Myocyte (in vitro differentiated cells): ENCODE measurements at places on chromosomes 5 and 9.

- DNase-seq: no peak
These were observed 62.7 kb upstream of the ZNF354A start for GRCh38 chr5:178793151-178793550.

DNA sequence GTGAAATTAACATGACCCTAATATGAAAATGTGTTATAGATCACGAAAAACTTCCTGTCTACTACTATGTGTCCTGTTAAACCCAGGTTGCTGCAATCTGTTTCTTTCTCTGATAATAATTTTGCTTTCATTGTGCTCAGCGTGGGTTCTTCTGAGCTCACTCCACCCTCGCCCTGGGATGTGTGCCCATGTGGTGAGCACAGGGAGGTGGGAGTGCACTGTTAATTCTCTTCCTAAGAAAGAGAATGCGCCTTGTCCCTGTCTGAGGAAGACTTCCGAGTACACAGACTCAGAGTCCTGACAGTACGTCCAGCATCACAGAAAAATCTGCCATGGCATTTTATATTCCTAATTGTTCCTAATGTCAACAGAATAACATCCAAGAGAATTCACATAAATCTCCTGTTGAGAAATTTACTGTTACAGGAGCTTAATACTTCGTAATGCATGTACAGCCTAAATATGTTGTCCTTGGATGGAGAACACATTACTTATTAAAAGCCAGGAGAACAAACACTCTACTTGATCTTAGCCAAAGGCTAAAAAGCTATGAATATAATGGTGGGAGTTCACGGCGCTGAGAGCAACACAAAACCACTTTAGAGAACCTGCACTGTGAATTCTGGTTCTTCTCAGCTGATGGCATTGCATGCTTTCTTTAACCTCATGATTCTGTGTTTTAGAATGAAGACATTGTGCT is 102.6 kb downstream of the PDE4D start:
- no peak for DNase-seq

DNA sequence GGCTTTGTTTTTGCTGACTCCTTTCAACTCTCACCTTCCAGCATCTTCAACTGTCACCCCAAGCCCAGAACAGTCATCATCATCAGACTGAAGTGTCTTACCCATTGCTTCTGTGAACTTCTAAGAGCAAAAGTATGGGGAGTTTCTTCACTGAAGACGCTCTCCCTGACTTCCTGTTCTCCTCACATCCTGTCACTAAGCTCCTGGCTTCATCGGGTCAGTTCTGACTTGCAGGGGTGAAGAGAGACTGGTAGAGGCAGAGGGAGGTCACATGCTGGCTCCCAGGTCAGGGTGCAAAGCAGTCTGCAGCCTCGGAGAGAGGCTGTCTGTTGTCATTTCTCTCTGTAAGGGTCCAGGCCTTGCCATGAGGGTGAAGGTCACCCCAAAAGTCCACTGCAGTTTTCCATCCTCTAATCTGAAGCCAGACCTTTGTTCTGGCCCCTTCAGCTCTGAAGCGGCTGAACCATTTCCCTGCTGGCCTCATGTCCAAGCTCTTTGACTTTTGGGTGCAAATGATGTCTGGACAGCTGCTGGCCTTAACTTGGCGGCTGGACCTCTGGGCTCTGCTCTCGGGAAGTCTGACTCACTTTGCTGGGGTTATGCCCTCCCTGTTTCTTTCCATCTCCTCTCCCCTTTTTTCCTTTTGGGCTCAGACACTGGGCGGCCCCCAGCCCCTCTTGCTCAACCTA is 305.0 kb downstream of the RAB3C start:
- no peak for DNase-seq

- DNase-seq: no peak
These were observed 80.1 kb upstream of the TNFAIP8 start for GRCh38 chr5:119275601-119276173.

DNA sequence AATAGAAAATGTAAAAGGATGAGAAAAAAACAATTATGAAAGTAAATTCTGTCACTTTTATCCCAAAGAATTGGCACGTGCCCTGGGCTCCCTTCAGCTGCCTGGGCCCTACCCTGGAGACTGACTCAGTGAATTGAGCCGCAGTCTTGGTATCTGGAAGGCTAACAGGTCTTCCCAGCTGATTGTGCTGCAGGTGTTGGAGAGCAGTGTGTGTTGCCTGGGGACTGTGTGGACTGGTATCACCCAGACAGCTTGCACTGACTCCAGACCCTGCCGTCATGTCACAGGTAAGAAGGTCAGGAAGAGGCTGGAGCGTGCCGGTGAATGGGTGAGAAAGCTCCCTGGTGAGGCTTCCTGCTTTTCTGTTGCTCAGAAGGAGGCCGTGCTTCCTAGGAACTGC is 83.3 kb downstream of the AOPEP start:
- DNase-seq: no peak

- no peak for DNase-seq
These were observed 1.6 kb upstream of the ST6GALNAC4 start for GRCh38 chr9:127918183-127919107.

- DNase-seq: no peak
These were observed 31.2 kb upstream of the CRB2 start for GRCh38 chr9:123324767-123325183.

GRCh38 chr9:133855371-133855770 is 117.2 kb upstream of the SARDH start:
- DNase-seq: no peak

- DNase-seq: no peak
These were observed 38.8 kb downstream of the NSUN2 start for GRCh38 chr5:6594066-6594465.

GRCh38 chr9:118455788-118456187 is 751.6 kb downstream of the TLR4 start:
- peak; percentile 2 for DNase-seq

DNA sequence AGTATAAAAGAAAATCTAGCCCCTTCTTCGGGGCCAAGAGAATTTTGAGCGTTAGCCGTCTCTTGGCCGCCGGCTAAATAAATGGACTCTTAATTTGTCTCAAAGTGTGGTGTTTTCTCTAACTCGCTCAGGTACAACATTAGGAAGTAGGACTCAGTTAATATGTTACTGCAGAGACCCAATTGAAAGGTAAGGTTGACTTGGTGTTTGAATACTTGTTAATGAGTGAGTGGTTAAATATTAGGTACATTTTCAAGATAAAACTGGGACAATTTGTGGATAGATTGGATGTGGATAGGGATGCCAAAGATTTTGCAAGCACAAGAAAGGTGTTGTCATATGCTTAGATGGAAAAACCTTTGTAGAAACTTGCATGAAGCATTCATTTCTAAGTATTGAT is 1177.3 kb upstream of the CDH18 start:
- DNase-seq: no peak

DNA sequence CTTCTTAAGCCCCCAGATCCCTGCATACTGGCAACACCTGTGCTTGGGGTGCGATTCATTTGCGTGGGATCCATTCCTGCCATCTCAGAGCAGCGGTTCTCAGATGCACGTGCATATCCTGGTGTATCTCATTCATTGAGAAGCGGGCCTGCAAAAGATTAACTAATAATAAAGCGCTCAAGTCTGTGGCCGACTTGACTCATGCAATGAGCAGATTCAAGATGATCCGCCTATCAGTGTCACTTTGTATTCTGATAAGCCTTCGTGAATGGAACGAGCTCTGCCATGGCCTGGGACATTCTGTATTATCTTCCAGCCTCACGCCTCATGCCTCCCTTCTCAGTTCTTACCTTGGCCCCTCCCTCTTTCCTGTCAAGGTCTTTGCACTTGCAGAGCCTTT is 22.3 kb downstream of the C1QTNF2 start:
- no peak for DNase-seq

GRCh38 chr5:135025730-135026644 is 8.0 kb downstream of the PITX1 start:
- DNase-seq: no peak

GRCh38 chr5:165161204-165161603 is 1655.8 kb downstream of the MAT2B start:
- no peak for DNase-seq

DNA sequence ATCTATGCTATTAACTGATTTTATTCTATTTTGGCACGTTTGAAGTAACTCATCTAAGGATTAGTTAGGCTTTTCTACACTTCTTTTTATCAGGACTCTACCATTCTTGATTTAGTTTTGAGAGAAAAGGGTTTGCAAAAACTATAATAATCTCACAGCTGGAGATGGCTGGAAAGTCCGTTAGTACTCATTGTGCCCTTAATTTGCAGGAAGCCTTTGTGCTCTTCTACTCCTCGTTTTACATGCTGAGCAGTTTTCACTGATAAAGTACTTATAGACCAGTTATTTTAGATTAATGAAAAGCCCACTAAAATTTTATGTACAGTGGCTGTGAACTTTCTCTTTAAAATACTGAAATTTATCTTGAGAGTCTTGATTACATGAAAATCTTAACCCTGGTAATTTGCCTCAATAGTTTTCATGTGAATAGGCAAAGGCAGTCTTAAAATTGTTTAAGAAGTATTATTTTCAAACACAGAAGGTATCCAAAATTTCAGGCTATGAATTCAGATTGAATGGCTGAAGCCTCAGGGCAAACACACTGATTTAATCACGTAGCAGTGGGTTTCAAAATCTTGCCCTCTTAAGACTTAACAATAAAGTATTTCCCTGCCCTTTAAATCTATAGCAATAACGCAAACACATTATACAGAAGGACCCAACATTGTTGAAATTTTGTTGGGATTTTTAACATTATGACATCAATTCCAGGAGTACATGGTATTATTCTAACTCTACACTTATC is 18.6 kb downstream of the MLLT3 start:
- DNase-seq: no peak

GRCh38 chr5:91541696-91542095 is 158.6 kb upstream of the ARRDC3 start:
- peak; percentile 4 for DNase-seq

GRCh38 chr9:134660407-134660806 is 18.8 kb downstream of the COL5A1 start:
- no peak for DNase-seq

DNA sequence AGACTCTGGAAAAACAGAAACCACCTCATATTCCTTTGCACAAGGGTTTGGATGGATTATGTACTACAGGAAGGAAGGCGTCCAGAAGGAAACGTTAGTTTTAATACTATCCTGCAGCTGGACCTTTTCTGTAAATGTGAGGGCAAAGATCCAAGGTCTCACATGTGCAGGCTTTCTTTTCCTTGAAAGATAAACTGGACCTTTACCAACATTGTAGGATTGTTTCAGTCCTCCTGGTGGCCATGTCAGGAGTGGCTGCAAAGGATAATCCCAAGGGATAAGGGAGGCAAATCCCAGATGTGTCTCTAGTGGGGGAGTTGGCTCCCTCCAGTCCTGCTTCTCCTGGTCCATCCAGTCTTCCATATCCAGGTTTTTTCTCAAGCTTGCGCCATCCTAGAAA is 397.5 kb downstream of the HTR1A start:
- DNase-seq: no peak

- no peak for DNase-seq
These were observed 174.0 kb downstream of the HMHB1 start for GRCh38 chr5:143985832-143986515.

DNA sequence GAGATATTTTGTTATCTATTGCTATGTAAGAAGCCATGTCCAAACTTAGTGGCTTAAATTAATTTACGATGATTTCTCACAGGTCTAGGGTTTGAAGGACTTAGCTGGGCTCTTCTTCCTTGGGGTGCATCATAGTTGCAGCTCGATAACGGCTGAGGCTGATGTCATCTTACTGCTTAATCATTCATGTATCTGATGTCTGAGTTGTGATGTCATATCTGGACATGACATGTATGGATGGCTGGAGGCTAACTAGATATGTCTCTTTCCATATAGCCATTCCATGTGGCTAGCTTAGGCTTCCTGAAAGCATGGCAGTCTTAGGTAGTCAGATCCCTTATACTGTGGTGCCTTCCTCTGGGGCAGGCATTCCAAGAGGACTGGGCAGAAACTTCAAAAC is 31.6 kb downstream of the ADGRV1 start:
- no peak for DNase-seq

GRCh38 chr5:57094753-57095683 is 78.8 kb upstream of the GPBP1 start:
- no peak for DNase-seq

DNA sequence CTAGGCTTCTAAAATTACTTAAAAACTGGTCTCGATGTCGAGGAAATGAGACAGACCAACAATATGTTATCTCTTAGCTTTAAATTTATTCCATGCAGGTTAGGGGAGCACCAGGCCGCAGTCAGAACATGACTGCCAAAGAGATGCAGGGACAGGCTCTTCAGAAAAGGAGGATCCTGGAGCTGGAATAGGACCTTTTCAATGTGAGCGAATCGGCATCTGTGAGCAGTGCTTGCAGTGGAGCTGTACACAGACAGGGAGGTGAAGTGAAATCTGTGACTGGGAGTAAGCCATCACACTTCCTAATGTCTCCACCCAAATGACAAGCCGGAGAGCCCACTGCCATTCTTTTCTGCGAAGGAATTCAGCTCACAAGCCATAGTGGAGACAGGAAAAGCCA is 78.2 kb downstream of the EFNA5 start:
- DNase-seq: no peak

DNA sequence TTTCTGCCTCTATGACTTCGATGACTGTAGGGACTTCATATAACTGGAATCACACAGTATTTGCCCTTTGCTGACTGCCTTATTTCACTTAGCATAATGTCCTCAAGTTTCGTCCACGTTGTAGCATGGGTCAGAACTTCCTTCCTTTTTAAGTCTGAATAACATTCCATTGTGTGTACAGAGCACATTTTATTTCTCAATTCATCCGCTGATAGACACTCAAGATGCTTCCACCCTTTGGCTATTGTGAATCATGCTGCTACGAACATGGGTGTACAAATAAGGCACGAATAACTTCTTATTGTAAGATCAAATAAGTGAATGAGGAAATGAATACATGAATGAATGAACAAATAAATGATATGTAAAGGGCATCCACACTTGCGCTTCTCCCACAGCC is 13.0 kb downstream of the BARX1 start:
- DNase-seq: no peak

GRCh38 chr5:149195337-149195887 is 54.1 kb downstream of the ABLIM3 start:
- DNase-seq: no peak

GRCh38 chr5:87302061-87302460 is 34.4 kb downstream of the RASA1 start:
- DNase-seq: no peak

DNA sequence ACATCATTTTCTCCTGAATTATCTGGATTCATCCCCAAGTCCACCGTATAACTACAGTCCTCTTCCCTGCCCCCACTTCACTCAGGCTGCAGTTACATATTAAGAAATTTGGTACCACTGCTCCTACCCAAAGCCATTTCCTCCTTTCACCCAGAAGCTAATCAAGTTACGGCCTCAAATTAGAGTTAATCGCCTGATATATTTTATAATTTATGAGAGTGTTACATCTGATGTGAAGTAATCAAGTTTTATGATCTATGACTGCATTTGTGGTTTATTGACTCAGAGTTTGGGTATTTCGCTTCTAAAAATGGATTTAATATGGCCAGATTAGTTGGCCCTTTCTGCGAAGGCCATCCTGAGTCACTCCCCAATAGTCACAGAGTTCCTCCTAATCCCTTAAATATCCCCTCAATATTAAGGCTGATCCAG is 223.6 kb upstream of the KIF2A start:
- DNase-seq: peak; percentile 36

- DNase-seq: no peak
These were observed 51.0 kb downstream of the FBN2 start for GRCh38 chr5:128487041-128487440.
